Retinal pigment epithelial cell (primary cell): ENCODE measurements at places on chromosomes 1 and 21.

DNA sequence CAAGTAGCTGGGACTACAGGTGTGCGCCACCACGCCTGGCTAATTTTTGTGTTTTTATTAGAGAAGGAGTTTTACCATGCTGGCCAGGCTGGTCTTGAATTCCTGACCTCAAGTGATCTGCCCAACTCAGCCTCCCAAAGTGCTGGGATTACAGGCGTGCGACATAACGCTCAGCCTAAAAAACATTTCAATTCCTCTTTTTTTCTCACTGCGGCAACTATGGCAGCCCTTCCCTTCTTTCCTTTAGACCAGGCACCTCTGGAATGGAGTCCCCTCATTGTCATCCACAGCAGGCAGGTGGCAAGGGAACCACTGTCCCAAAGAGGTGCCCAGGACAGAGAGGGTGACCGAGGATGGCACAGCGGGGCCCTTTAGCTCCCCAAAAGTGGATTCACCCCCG is 14.1 kb downstream of the CEP104 start:
- no peak for DNase-seq

- no peak for DNase-seq
Measured at GRCh38 chr1:180928331-180929230, 15.9 kb downstream of the KIAA1614 start.

GRCh38 chr21:41823166-41823565 is 56.0 kb downstream of the PRDM15 start:
- no peak for DNase-seq

DNA sequence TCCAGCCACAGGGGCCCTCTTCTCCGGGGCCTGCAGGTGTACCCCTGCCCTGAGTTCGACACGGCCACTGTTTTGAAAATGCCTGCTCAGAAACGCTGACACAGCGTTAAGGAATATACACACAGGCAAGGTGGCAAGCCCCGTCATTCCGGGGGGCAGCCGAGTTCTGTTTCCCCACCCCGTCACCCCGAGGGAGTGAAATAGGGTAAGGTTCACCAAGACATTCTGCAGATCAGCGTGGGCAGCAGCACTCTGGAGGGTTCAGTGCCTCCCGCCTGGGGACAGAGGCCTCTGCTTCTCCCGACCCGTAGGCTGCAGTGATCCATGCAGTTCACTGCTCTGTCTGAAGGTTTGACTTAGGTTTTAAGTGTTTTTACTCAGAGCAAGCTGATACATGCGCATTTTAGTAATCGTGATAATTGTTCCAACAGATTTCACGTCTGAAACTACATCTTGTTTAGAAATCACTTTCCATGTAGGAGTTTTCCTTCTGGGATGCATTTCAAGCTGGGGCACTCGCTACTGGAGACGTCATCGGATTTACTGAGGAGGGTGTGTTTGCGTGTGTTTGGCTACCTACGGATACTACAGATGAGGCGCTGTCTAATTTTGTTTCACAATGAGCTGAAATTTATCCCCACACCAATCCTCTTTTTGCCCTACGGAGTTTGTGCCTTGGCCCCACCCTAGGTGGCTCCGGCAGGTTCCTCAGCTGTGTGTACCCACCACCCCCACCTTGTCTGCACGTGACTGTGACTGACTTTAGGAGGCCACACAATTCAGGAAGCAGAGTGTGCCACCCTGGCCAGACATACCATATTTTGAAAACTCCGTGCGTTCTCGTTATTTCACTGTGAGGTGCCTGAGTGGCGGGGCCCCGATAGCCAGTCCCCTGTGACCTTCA is 63.5 kb downstream of the AGPAT3 start:
- DNase-seq, result no peak

GRCh38 chr1:167673265-167673664 is 43.2 kb downstream of the RCSD1 start:
- DNase-seq, result no peak

GRCh38 chr1:100229681-100230443 is 19.8 kb downstream of the DBT start:
- DNase-seq, result no peak
